Lower leg skin (tissue), 4 donors: ENCODE measurements at places on chromosomes 1 and 21.

- DNase-seq, result no peak
Measured at GRCh38 chr1:119953266-119953998, 57.1 kb upstream of the ADAM30 start.

DNA sequence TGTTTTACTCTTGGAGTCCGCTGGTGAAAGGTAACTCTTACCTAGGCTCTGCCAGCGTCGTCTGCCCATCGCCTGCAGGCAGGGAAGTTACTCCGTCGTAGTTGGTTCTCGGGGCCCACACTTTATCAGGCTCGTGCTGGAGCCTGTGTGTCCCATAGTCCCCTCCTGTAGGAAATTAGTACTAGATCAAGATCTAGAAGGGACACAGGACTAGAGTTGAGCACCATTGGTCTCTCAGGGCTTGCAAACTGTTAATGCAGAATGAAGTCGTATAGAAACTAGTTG is 940 bp downstream of the SRRM1 start:
- DNase-seq, result no peak

DNA sequence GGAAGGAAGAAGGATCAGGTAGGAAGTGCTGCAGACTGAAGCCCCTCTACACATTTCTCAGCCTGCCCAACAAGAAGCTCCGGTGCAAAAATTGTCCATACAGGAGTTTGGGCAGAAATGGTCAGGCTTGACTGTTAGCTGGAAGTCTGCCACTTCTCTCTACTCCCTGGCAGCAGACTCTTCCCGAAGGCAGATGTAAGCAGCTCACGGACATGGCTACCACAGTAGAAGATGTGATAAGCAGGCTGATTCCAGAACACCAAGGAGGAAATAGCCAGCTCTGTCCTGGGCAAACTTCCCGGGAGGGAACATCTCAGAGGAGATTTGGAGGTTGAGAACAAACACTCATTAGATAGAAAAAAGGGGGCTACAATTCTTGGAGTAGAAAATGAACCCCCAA is 52.6 kb downstream of the TRABD2B start:
- DNase-seq, result no peak

DNA sequence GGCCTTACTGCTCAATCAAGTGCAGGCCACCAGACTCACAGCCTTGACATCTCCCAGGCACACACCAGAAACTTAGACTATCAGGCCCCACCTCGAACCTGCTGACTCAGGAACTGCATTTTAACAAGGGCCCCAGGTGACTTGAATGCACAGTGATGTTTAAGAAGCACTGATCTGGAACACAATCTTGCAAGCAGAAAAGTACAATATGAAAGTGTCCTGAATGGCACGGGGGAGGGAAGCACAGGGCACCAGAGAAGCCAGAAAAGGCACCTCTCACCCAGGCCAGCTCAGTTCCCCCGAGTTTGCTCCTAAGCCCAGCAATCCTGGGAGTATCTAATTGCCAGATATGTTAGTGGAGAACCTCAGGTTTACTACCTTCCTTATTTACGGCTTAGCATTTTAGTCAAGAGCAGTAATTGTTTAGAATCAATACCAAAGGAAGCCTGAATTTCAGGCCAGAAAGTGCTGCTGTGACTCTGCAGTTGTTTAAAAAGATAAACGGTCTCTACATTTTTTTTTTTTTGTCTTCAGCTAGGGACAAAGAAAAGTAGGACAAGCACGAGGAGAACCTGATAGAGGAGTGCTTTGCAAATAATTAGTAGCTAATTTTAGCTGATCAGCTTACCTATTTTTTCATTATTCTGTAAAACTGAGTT is 50.9 kb upstream of the CDC42BPA start:
- no peak for DNase-seq

- DNase-seq, result no peak
Measured at GRCh38 chr1:244919320-244920282, 55.3 kb upstream of the HNRNPU start.

DNA sequence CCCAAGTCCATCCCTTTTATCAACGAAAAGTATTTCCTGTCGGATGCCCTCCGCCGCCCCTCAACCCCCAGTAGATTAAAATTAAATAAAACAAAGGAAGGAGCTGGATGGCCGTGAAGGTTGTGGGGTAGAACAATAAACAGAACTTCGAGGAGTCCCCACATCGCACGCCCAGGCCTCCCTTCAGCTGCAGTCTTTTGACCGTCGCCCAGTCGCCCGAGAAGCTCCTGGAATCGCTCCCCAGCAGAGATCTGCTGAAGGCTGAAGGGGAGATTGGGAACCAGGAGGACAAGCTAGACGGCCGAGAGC is 905 bp downstream of the BARHL2 start:
- no peak for DNase-seq
